ENCODE measurements at places on chromosomes 2 and 18.

DNA sequence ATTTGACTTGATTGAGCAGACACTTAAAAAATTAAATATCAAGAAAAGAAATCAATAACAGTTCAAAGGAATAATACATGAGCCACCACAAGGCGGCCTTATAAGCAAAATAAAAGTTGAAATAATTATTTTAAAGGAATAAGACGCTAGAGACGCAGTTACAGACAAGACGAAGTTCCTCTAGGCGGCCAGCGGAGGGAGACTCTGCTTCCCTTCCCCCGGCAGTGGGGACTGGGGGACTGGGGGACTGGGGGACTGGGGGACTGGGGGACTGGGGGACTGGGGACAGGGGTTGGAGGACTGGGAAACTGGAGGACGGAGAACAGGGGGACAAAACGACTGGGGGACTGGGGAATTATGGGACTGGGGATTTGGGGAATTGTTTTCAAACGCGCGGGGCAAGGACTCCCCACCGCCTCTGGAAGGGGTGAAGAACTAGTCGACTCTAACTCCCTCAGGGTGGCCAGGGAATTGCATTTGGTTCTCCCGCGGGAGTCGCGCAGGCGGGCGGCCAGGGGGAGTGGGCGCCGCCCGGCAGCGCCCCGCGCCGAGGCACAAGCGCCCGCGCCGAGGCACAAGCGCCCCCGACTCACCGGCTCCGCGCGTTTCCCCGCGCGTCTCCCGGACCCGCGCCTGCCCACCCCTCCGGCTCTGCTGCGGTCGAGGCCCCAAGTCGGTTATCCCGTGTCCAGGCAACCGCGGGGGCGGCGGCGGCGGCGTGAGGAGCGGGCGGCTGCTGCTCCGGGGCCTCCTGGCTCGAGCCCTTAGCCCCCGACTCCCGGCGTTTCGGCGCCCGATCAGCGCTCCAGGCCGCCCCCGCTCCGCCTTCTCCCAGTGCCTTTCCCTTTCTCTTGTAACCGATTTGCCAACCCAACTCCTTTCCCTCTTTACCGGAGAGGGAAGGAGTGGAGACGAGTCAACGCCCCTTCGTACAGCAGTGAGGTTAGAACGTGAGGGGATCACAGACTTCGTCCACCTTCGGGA, at the start of gene CCDC178:
Gene CCDC178, minus strand, starts transcription at position 662 of the 984 bp plus-strand sequence. CDS start 28,633 bp downstream, outside the sequence.
- DNase-seq: no peak

GRCh38 chr2:21070341-21071257, 26.7 kb upstream of the APOB start:
- DNase-seq: no peak

- no peak for DNase-seq
Observed at GRCh38 chr2:27175330-27175729, 26.5 kb downstream of the TCF23 start.

DNA sequence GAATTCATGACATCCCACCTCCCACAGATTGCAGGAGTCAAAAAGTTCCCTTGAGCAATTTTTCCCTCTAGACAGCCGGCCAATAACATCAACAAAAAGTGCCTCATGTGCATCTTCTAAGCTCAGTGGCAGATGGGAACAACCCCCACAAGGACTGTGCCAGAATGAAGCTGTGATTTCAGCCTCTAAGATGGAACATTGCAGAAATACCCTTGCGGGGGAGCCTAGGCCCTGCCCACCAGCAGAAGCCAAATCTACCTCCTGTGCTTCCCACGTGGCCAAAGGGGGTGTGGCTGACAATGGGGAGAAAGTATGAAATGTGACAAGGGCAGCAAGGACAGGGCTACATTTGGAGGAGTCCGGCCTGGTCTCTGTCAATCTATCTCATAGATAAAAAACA, 482.3 kb downstream of the TGIF1 start:
- DNase-seq: no peak

DNA sequence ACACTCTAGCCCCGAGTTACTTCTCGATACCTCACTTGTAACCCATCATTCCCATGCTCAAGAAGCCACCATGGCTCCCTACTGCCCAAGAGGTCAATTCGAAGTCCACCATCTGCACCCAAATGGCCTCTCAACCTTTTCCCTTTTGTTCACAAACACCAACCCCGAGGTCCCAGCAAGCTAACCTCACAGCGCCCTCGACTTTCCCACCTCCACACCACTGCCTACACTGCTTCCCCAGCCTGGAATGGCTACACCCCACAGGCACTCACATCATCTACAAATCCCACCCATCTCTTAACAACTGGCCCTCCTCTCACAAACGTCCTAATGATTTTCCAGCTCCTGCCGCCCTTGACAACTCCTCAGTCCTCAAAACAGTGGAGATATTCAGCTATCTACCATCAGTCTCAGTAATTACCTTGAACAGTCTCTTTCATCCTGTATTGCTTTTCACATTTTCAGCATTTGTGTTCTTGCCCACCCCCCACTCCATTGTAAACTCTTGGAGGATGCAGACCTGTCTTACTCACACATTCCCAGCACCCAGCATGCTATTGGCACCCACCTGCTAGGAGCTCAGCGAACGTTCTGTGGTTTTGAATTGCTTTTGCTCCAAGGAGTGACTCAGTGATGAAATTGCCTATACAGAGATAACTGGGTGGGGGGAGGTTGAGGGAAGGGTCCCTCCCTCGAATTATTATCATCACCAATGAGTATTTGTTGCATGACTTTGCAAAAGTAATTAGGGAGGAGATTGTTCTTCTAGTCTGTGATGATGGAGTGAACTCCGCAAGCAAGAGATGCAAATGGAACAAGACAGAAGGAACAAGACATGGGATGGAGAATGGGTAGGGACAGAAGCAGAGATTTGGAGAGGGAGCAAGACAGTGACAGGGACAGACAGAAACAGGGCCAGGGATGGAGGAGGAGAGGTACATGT, 106.8 kb downstream of the CYP26B1 start:
- no peak for DNase-seq

DNA sequence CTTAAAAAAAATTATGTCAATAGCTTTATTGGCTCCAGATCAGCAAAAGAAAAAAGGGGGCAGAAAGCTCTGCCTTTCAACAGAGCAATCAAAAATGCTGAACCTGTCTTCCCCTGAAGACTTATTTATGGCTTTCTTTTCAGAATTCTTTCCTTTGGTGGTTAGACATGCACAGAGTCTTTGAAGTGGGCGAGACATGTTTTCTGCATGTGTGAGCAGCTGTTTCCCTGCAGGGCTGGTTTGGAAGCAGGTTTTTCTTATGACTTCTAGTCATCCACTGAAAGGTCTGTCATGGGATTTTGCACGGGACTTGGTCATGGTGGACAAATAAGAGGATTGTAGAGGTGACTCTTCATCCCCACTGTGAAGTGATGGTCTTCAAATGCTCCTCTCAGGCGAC, 160.3 kb downstream of the VAPA start:
- DNase-seq: no peak

DNA sequence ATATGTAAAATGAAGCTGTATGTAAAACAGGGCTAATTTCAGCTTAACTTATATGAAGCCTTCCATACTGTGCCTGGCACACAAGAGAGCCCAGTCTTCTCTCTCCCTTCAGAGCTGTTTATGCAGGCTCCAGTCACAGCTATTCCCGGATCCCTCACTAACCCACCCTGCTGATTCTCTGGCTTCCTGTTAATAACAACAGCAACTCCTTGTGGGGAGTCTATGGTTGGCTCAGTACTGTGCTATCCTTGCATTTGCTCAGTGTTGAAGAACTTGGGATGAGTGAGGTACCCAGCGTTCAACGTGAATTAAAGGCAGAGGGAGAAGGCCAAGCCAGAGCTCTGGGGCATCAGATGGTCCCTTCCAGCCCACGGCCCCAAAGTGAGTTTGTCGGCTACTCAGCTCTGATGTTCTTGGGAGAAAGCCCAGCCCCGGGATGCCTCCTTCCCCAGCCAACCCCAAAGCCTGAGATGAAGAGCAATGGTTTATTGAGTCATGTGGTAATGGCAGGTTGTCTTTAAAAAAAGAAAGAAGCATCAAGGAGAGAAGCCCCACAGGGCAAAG, 43.2 kb downstream of the PSD4 start:
- DNase-seq: no peak

- no peak for DNase-seq
Observed at GRCh38 chr2:213013979-213014378, 137.4 kb downstream of the IKZF2 start.

DNA sequence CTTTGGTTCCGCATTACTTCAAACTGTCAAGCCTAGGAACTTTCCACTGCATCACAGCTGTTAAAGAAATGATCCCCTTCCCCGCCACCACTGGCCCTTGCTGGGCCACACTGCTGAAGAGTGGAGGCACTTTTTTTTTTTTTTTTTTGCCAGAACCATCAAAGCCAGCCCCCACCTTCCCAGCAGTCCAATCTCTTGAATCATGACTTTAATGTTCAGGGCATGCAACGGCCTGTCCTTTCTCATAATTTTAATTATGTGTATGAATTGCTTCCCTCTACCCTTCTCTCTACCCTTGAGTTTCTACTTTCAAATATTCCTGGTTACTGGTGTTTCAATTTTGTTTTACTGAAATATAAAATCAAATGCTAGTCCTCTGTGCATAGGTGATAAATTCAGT, 102.1 kb upstream of the LMAN1 start:
- DNase-seq: no peak

- no peak for DNase-seq
Observed at GRCh38 chr2:46188041-46188716, 109.0 kb upstream of the EPAS1 start.

- no peak for DNase-seq
Observed at GRCh38 chr2:23366720-23367119, 18.3 kb upstream of the KLHL29 start.

DNA sequence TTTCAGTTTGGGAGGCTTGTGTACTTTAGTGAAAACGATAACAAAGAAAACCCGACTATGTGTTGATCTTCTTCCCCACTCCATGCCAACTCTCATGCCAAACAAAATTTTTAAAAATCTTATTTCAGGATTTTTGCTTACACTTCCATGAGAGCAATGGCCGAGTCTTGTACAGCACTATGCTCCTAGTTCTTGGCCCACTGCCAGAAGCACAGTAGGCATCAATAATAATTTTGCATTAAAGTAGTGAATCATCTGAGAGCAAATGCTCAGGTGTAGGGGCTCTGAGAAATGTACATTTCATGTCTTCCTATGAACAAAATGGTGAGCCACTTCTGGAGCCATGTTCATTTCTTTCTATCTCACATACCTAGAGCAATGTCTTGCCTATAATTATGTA, 62.2 kb downstream of the MAP3K19 start:
- no peak for DNase-seq

DNA sequence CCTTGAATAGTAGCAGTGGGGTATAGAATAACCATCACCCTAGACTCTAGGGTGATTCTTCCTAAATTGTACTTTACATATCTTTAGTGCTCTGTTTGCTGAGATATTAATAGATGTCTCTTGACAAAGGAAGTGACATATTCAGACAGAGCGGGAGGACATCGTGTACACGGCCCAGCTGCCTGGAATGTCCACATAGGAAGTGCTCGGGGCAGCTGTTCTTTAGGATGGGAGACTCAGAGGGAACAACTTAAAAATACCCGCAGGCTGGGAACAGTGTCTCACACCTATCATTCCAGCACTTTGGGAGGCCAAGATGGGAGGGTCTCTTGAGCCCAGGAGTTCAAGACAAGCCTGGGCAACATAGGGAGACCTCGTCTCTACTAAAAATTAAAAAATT, 206.1 kb downstream of the FAM210A start:
- DNase-seq: no peak

DNA sequence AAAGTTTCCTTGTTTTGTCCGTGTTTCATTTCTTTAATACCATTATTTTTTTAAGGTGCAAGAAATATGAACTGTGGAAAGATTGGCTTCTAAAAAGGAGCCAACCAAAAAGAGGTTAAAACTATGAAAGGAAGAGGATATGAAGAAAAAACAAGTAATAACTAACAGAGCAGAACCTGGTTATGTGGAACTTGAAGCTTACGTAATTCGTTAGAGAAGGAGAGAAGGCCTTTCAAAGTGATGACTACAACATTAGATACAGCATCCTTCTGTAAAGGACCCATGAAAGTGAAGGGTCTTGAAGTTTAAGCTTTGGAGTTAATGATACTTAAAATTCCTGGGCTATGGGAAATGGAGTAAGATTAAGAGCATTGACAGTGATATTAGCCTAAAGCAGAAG, 84.5 kb downstream of the ANKRD12 start:
- DNase-seq: no peak

- no peak for DNase-seq
Observed at GRCh38 chr2:54259413-54260240, 3.6 kb upstream of the TSPYL6 start.

DNA sequence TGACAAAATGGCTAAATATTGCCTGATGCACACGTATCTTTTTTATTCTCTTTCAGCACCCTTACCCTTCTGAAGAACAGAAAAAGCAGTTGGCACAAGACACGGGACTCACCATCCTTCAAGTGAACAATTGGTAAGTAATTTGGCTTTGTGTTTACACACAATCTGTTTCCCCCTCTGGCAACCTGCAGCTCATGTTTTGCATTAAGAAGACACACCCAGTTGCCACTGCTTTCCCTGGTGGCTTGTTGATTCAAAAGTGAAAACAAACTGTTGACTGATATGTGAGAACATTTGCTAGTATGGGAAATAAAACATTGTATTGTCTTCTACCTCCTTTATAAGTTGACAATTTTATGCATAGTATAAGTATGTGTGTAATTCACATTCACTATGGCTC, 113.0 kb downstream of the MEIS1 start:
- no peak for DNase-seq

GRCh38 chr18:21090680-21091079, 20.9 kb downstream of the ROCK1 start:
- no peak for DNase-seq

- DNase-seq: no peak
Observed at GRCh38 chr2:161076936-161077335, 83.3 kb upstream of the TANK start.

DNA sequence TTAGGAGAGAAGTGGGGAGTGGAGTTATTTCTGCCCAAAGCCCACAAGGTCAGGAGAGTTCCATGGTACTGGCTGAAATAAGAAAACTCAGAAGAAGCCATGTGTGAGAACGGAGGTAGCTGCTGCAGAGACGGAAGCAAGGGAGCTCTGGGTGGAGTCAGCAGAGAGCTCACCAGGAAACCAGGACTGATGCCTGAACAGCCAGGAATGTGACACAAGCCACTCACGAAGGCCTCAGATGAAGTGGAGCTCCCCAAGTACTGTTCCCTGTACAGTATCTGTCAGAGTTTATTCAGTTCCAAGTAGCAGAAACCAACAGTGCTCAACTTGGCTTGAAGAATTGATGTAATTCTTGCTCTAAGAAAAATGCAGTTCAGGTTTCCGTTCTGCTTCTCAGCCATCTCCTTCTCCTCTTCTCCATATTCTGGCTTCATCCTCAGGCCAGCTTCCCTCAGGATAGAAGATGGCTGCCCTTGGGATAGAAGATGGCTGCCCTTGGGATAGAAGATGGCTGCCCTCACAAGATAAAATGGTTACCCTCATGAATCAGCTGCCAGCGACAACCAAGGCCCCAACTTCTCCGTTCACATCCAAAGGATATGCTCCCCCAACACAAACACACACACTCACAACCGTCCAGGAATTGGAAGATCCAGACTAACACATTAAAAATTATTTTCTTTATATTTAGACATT, 117.4 kb upstream of the SH3BP4 start:
- no peak for DNase-seq
